Hindlimb muscle (tissue), 1 donor: ENCODE measurements at places on chromosomes 5 and 9.

DNA sequence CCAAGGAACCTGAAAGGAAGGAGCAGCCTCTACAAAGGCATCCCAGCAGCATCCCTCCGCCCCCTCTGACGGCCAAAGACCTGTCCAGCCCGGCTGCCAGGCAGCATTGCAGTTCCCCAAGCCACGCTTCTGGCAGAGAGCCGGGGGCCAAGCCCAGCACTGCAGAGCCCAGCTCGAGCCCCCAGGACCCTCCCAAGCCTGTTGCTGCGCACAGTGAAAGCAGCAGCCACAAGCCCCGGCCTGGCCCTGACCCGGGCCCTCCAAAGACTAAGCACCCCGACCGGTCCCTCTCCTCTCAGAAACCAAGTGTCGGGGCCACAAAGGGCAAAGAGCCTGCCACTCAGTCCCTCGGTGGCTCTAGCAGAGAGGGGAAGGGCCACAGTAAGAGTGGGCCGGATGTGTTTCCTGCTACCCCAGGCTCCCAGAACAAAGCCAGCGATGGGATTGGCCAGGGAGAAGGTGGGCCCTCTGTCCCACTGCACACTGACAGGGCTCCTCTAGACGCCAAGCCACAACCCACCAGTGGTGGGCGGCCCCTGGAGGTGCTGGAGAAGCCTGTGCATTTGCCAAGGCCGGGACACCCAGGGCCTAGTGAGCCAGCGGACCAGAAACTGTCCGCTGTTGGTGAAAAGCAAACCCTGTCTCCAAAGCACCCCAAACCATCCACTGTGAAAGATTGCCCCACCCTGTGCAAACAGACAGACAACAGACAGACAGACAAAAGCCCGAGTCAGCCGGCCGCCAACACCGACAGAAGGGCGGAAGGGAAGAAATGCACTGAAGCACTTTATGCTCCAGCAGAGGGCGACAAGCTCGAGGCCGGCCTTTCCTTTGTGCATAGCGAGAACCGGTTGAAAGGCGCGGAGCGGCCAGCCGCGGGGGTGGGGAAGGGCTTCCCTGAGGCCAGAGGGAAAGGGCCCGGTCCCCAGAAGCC lies 30.8 kb downstream of the CD180 start:
- peak; percentile 82 for DNase-seq

GRCh38 chr5:75059912-75060545 lies 7.7 kb upstream of the GCNT4 start:
- no peak for DNase-seq

- no peak for DNase-seq
These were observed 113.7 kb downstream of the BAAT start for GRCh38 chr9:101271102-101271501.

GRCh38 chr5:178458140-178458539 lies 132.1 kb downstream of the COL23A1 start:
- no peak for DNase-seq

DNA sequence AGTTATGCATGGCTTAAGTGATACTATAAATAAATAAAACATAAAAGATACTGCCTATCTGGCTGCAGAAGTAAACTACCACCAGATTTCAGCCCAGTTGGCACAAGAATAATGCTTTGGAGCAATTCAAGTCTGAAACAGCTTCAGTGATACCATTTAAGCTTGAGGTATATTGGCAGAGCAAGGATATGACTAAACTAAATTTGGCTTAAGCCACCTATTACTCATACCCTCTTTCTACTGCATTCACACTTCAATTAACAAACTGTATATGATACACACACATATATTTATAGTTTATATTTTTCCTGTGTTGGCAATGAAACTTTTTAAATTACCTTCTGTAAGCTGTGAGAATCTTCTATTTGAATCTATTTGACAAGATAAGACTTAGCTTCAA lies 431.9 kb downstream of the ANXA1 start:
- no peak for DNase-seq

DNA sequence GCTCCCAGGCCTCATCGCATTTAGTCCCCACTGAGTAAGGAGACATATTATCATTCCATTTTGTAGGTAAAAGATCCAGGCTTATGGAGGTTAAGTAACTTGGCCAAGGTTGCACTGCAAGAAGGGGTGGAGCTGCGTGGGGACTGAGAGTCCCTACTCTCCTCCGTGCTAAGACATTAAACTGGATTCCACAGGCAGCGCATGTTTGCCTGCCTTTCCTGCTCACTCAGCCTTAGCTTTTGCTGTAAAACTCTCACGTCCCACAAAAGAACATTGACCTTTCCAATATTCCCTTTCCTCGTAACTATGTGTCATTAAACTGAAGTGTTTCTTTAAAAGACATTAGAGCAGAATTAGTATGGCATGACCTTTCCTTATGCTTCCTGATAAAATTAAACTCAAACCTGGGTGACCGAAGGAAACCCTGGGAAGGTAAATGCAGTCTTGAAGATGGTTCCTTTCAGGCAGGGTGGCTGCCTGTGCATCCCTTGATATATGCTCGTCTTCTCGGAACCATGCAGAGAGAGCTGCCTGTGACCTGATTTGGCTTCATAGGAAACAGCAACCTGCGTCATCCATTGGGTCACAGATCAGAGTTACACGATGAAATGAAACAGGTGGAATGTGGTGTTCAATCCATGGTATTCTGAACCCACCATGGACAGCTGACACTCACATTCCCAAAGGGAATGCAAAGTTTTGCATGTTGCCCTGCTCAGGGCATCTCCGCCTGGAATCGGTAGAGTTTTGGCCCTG lies 85.9 kb downstream of the TMEM252 start:
- DNase-seq: no peak

DNA sequence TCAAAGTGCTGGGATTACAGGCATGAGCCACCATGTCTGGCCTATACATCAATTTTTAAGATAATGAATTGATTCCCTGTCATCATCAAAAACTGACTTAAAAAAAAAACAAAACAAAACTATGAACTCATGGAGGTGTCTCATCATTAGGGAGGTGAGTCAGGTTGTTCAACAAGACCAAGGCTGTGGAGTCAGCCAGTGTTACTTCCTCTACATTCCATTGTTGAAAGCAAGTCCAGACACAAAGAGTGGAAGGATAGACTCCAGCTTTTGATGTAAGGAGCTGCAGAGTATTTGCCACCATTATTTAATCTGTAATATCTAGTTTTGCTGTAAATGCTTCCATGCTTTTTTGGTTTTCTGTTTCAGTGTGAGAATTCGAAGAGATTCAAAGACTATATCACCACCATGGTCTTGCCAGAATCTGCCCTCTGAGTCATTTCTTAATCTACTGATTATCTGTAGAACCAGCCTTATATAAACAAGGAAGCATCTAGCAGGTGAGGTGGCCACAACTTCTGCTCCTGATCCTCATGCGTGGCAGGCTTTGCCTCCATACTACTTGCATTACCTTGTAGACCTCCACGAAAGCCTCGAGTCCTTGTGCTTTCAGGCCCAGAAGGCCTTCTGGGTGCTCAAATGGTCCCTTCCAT lies 156.1 kb downstream of the FGF1 start:
- no peak for DNase-seq

GRCh38 chr9:133818444-133818843 lies 80.3 kb upstream of the SARDH start:
- no peak for DNase-seq

- DNase-seq: no peak
These were observed 5.6 kb downstream of the TPRN start for GRCh38 chr9:137194909-137195308.

DNA sequence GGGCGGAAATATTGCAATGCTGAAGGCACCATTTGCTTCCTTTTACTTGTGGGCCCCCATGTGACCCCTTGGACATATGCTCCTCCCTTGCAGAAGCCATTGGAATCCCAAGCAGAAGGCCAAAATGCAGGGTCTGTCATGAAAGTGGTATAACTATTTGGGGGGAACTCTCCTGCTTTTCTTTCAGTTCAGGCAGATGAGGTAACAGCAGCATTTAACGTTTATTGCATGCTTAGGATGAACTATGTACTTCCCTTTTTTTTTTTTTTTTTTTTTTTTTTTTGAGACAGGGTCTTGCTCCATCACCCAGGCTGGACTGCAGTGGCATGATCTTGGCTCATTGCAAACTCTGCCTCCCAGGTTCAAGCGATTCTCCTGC lies 7.8 kb downstream of the FOXI1 start:
- no peak for DNase-seq

DNA sequence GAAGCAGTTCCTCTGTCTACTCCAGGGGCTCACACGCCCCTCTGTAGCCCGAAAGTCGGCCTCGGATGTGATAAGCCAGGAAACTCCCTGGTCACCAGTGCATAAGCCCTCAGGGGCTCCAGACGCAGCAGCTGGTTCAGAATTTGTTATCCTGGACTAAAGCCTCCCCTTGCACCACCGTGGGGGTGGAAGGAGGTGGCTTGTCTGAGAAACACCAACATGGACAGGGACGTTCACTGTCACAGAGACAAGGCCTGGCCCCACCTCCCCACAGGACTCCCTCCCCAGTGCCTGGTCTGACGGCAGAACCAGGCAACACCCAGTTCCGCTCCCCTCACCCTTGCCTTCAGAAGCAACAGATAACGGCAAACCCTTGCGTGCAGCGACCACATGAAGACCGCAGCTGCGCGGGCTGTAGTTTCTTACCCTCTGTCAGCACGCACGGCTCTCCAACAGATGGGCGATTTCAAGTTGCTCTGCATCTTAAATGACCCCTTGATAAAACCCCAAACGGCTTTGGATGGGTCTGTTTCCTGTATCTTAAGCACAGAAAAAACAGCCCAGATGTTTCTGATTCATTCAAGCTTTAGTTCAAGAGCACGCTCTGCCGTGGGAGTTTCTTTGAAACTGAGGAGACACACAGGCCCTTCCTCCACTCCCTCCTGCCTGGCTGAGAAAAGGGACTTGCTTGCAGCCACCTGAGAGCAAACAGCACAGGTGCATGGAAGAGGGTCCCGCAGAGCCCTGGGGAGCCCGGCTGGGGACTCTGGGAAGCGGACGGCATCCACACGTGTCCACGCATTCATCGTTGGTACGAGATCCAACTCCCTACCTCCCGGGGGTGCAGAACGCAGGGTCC lies 44.7 kb upstream of the NKD2 start:
- peak; percentile 65 for DNase-seq

- DNase-seq: no peak
These were observed 133.0 kb upstream of the FAM120A start for GRCh38 chr9:93318480-93318879.

GRCh38 chr5:77864997-77865396 lies 88.9 kb upstream of the TBCA start:
- DNase-seq: no peak

DNA sequence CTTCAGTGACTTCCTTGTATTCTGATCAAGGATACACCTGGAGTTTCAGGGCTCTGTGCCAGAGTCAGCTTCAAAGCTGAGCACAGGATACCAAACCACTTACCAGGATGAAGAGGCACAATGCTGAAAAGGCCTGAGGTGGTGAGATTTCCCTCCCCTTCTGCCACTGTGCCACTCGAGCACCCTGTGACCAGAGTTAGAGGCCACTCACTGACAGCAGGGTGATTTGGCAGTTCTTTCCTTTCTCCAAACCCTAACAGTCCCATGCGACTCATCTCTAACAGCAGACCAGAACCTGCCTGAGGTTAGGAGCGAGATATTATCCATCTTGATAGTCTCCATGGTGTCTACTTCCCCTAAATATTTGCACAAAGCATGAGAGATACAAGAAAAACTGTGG lies 1.8 kb downstream of the PLGRKT start:
- DNase-seq: no peak

DNA sequence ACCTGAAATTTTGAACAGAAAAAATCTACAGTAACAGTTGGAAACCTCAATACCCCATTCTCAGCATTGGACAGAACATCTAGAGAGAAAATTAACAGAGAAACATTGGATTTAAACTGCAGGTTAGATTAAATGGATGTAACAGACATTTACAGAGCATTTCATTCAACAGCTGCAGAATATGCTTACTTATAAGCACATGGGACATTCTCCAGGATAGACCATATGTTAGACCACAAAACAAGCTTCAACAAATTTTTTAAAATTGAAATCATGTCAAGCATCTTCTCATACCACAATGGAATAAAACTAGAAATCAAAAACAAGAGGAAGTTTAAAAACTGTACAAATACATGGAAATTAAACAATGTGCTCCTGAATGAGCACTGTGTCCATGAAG lies 316.3 kb downstream of the FAM170A start:
- DNase-seq: no peak

DNA sequence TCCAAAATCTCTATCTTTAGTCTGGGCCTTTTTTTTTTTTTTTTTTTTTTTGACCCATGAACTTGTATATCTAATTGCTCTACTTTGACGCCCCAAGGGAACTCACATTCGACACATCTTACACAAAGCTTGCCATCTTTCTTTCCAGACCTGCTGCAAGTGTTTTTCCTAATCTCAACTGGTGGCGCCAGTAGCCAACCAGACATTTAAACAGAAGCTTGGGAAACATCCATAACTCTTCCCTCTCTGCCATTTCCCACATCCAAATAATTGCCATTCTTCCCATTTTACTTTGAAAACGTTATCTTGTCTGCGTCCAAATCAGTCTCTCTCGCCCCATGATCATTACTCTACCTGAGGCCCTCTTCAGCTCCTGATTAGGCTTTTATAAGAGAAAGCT lies 130.9 kb downstream of the PAPPA start:
- DNase-seq: no peak

- no peak for DNase-seq
These were observed 484.0 kb downstream of the SPATA31A7 start for GRCh38 chr9:61673664-61674381.

DNA sequence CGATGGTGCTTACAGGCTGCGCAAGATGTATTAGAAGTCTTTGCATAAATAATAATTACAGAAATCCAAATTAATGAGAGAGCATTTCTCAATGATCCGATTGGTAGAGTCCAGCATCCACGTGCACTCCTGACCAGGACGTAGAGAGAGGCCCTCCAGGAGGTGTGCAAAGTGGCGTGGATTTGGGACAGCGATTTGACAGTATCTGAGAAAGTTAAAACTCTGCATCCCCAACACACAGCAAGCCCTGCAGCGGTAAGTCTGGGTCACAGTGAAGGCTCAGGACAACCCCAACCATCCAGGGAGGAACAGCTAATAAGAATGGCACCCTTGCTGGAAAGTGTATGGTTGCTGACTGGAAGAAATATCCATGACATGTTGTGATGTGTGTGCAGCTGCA lies 180.2 kb downstream of the AUH start:
- no peak for DNase-seq

DNA sequence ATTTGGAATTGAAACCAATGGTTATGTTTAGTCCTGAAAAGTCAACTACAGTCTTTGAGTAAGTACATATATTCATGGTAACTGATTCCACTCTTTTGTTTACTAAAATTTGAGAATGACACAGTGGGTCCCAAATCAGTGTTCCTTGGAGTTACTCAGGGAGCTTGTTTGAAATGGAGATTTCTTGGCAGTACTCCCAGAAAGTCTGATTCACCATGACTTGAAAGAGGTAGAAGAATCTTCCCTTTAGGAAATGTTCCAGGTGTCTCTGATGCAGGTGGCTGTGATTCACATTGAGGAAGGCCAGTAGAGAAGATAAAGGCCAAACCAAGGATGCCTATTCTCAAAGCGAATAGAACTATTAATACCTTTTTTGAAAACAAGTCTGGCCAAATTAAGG lies 1078.3 kb downstream of the CDH12 start:
- no peak for DNase-seq

- DNase-seq: no peak
These were observed 21.9 kb upstream of the KCNMB1 start for GRCh38 chr5:170411100-170411499.
